ENCODE measurements at places on chromosomes 2 and 18.
A peak's percentile ranks its signal among the peaks of the same experiment; 100 is the strongest.

- DNase-seq, result no peak
Measured at GRCh38 chr18:56423626-56424025, 214.8 kb downstream of the TXNL1 start.

DNA sequence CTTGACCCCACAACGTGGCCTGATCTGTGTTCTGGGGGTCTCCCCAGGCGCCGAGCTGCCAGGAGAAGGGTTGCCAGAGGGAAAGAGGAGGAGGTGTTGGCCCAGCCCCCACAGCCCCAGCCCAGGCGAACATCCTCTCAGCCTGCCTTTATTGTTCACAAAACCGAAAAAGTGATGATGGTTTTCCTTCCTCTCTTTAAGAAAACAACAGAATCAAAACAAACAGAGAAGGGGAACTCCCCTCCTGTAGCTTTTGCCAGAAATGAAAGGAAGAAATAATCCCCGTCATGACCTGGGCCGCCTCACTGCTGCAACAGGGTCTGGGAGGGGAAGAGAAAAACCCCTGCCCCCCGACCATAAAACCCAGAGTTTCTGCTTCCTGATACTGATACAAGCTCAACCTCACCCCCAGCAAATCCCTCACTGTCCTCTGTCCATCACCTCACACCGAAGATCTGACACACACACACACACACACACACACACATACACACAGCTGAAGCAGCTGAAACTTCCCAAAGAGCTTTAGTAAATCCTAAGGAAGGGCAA is 52.0 kb downstream of the ZFP36L2 start:
- DNase-seq, result peak; percentile 35

DNA sequence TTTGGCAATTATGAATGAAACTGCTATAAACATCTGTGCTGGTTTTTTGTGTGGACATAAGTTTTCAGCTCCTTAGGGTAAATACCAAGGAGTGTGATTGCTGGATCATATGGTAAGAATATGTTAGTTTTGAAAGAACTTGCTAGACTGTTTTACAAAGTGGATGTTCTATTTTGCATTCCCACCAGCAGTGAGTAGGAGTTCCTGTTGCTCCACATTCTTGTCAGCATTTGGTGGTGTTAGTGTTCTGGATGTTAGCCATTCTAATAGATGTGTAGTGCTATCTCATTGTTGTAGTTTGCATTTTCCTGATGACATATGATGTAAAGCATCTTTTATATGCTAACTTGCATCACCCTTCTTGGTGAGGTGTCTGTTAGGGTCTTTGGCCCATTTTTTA is 304.6 kb downstream of the NUP35 start:
- no peak for DNase-seq

DNA sequence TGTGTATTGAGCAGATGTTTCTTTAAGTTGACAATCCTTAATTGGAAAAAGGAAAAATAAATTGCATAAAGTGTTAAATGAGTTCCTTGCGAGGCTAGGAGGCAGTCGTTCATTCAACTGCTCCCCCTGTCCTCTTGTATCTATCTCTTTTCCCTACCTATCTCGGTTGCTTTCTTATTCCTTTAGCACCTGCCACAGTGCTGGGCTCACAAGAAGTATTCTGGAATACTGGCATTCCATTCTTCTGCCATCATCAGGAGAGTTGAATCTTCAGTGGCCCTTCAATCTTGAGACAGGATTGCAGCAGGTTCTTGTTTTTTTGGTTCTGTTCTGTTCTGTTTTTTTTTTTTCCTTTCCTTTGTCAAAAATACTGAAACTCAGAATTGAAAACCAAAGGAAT is 143.1 kb upstream of the AQP4 start:
- no peak for DNase-seq

DNA sequence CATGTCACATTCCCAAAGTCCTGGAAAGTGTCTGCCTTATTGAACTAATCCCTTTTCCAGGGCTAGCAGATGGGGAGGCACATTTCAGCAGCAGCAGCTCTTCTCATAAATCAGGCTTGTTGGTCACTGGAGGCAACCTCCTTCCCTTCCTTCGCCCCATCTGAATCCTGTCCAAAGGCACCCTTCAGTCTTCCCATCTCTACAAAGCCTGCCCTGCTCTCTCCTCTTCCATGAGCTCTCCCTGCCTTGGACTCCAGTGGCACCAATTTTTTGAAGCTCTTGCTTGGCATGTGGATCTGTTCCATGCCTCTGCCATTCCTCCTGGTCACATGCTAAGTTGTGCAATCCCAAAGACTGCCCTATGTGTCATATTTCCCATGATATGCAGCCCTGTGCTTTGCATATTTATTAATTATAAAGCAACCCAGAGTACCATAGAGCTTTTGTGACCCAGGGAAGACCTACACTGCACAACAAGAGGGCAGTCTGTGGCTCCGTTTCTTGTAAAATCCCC is 70.3 kb downstream of the ANTXR1 start:
- DNase-seq, result peak; percentile 69

GRCh38 chr2:105118960-105119359 is 81.1 kb downstream of the MRPS9 start:
- no peak for DNase-seq

- DNase-seq, result peak; percentile 42
Measured at GRCh38 chr2:148614014-148614321, 30.6 kb upstream of the EPC2 start.

DNA sequence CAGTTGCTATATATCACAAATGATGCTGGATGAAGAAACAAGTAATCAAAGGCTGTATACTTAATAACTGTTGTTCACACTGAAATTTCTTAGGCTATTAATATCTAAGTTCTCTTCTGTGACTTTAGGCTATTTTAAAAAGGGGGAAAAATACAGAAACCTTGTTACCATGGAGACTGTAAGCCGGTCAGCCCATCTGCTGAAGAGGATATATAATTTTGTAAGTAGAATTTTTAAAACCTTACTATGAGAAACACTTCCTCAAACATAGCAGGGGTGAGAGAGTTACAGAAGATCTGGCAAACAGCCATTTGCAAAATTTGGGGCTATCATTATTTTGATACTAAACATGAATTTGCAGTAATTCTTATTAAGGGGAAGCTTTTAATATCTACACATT is 27.8 kb downstream of the CACNB4 start:
- no peak for DNase-seq

- DNase-seq, result no peak
Measured at GRCh38 chr2:134021830-134022524, 231.9 kb upstream of the MGAT5 start.

GRCh38 chr2:218244204-218244603 is 16.6 kb upstream of the GPBAR1 start:
- DNase-seq, result no peak

DNA sequence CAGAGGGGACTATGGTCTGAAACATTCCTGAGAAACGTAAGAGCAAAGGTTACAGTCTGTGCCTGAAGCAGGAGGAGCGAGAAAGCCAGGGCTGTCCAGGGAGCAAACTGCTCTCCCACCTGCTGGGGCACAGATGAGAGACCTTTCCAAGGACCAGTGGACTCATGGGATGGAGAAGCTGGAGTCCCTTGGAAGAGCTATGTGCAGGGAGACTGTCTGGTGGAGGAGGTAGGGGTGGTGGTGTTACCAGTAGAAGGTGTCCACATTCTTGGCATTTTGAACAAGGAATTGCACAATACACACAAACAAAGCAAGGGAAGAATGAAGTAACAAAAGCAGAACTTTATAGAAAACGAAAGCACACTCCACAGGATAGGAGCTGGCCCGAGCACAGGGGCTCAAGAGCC is 97.9 kb upstream of the CYRIA start:
- DNase-seq, result no peak
